ENCODE measurements at places on chromosomes 16 and 17. TPM values are rescaled to one million over a fixed set of nuclear protein-coding genes. Genes with fewer than 3 reads are reported as not detected.

The HOXB5 gene
- 67.2 TPM for total RNA-seq

The HSD11B2 gene
- total RNA-seq: 0.77 TPM

The CDR2L gene
- total RNA-seq: 32.0 TPM

The OGFOD3 gene
- total RNA-seq: 53.9 TPM
